Amygdala (tissue), 56 donors: ENCODE measurements at places on chromosomes 13 and 19.

DNA sequence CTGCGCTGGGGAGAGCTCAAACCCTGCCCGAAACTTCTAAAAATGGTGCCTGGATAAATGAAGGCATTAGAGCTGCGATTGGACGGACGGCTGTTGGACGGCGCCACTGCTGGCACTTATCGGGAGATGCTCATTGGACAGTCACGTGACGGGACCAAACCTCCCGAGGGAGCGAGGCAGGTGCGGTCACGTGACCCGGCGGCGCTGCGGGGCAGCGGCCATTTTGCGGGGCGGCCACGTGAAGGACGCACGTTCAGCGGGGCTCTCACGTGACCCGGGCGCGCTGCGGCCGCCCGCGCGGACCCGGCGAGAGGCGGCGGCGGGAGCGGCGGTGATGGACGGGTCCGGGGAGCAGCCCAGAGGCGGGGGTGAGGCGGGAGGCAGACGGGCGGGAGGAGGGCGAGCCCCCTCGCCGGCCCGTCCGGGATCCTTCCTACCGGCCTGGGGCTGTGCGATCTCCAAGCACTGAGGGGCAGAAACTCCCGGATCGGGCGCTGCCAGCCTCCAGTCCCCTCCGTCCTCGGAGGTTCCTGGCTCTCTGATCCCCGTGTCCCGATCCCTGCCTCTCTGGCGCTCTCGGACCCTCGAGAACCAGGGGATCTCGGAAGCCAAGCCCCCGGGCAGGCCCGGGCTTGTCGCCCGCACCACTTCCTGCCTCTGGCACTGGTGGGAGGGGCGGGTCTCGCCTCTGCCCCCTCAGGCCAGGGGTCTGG is at the start of gene BAX:
Gene BAX, plus strand, starts transcription at position 281 of the 713 bp plus-strand sequence. Its CDS starts 54 bp downstream, at position 335.
- peak; percentile 93 for DNase-seq

DNA sequence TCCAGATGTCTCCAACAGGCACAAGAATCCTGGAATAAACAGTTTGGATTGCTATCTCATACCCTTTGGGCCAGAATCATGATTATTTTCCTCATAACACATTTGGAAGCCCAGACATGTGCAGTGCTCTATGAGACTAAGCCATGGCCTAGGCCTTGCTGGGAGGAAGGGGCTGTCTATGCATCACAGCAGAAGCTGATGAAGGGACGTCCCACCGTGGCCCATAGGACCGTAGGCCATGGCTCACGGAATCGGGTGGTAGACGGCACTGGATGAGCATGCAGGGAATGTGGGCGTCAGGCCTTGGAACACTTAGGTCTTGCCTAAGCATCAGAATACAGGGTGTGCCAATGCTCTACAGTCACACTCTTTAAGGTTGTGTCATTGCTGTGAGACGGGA is 283.8 kb upstream of the TSHZ3 start:
- DNase-seq: no peak

DNA sequence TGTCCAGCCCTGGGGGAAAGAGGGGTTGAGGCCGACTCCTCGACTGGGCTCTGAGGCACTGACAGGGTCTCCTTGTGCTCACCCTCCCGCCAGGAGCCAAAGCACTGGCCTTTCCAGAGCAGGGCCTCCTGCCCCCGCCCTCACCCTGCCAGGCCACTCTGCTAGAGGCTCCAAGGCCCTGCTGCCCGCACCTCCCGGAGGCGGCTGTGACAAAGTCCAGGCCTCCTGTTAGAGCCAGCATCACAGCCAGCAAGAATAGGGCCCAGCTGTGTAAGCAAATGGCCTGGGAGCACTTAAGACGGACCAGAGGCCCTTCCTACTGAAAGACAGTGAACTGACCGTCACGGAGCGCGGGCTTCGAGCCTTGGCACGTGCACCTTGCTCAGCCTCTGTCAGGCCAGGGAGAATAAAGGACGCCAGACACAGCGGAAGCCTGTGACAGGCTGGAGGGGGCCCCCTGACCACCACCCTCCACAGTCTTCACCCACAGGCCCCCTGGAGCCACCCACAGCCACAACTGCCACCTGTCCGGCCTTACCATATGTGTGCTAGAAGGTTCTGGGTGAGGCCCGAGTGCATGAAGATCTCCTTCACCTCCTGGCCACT is 50.9 kb downstream of the EPS15L1 start:
- DNase-seq: no peak

- peak; percentile 14 for DNase-seq
Measured at GRCh38 chr19:1025960-1026782, at the start of gene CNN2. Gene CNN2 (plus strand): TSS chr19:1026608. CDS start chr19:1026662, 54 bp downstream.

GRCh38 chr13:47146991-47147811 is 250.3 kb upstream of the HTR2A start:
- DNase-seq: no peak

DNA sequence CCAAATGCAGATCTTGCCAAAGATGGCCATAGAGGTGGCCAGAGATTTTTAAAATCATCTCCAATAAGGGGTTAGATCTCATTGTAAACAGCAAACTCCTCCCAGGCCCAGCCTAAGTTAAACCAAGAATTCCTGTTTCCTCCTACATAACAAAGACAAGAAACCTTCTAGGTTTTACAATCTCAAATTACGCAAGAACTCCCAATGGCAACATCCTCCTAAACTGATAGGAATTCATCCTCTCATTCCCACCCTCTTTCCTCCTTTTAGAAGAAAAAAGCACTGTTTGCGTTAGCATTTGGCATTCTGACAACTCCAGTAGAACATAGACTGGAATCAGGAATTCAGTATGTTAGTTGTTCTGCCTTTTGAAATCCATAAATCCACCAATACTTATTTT is 14.6 kb downstream of the PROSER1 start:
- no peak for DNase-seq

- no peak for DNase-seq
Measured at GRCh38 chr13:110677731-110678545, 28.0 kb downstream of the CARS2 start.

GRCh38 chr13:105598529-105598928 is 936.9 kb downstream of the EFNB2 start:
- DNase-seq: no peak

DNA sequence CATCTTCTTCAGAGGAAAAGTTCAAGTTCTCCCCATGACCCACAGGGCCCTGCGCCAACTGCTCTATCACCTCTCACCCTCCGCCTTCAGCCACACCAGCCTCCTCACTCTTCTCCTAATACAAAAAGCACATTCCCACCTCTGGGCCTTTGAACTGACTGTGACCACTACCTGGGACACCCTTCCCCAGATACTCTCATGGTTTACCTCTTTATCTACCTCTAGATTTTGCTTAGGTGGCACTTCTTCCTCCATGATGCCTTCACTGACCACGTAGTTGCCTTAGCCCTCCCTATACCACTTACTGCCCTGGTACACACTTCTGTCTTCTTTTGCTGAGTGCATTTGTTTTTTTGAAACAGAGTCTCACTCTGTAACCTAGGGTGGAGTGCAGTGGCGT is 3.9 kb upstream of the SYCE2 start:
- DNase-seq: no peak

GRCh38 chr13:41065078-41065477 is 3.8 kb downstream of the WBP4 start:
- no peak for DNase-seq

DNA sequence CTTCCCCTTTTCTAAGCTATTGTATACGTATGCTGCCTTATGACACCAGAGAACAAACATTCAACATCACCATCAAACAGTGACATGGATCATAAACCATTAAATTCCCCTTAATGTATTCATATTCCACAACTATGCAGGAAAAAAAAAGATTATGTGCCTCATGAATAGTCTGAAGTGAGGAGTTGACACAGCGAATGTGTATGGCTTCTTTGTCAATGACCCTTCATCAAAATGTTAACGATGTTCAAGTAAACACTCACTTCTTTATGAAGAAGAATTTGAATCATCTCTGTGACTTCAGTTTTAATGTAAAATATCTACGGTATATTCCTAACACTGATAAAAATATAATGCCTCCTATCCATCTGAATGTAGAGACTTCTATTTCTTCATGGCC is 44.6 kb downstream of the SMAD9 start:
- no peak for DNase-seq

DNA sequence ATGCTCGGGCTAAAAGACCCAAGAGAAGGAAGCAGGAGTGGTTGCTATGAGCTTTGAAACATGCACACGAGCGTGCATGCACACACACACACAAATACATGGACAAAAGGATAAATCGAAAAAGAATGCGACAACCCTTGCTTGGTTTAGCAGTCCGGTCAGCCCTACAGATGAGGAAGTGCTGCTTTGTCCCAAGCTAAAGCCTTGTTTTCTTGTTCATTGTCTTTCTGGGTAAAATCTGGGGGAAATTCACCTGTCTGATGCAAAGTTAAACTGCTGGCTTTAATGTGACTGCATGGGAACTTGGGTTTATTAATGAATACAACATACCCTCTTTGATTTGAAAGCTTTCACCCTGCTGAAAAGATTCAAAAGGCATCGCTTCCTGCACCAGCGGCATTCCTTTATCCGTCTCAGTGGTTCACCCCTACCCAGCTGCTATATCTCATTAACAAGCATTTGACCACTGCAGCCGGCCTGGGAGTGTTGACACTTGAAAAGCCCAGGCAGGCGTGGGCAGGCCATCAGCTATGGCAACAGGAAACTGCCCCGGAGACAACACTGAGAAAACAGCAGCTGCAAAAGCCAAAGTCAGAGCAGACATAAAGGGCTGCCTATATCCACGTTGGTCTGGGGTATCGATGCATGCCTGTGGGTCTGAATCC is 301.7 kb downstream of the NDFIP2 start:
- DNase-seq: no peak

GRCh38 chr13:44648392-44649103 is 72.4 kb upstream of the TSC22D1 start:
- no peak for DNase-seq

DNA sequence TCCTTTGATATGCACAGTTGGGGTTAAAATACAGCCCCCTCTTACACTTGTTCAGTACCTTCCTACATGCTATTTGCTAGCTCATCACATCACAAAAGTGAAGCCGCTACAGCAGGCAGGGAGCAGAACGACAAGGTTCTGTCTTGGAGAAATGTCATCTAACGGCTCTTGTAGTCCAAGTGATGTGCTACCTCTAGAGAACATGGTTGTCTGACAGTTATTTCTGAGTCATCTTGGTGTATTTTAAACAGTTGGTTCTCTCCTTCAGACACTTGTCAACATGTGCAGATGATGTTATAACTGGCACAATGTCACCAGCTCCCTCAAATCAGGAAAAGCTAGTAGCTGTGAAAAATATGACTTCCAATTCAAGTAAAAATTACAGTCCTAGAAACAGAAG is 865.0 kb downstream of the PCDH9 start:
- no peak for DNase-seq

GRCh38 chr13:79475569-79475968 is 5.4 kb upstream of the NDFIP2 start:
- no peak for DNase-seq

GRCh38 chr13:95136638-95137037 is 164.6 kb downstream of the ABCC4 start:
- no peak for DNase-seq

GRCh38 chr13:91647361-91647990 is 249.1 kb downstream of the GPC5 start:
- no peak for DNase-seq

DNA sequence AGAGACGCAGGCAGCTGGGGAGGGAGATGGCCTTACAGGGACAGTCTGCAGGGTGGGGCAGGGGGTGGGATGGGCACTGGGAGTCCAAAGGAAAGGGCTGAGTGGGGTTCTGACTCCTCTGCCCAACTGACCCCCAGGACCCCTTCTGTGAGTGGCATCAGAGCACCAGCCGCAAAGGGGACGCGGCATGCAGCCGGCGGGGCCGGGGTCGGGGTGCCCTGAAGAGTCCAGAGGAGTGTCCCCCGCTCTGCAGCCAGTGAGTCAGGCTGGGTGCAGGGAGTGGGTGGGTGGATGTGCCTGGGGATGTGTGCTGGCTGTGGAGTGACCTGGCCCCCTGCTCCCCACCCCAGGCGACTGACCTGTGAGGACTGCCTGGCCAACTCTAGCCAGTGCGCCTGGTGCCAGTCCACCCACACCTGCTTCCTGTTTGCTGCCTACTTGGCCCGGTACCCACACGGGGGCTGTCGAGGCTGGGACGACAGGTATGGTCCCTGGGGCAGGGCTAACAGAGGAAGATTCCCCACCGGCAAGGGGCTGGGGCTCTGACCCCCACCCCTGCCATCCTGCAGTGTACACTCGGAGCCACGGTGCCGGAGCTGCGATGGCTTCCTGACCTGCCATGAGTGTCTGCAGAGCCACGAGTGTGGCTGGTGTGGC is 25.8 kb downstream of the MEGF8 start:
- DNase-seq: no peak

- DNase-seq: no peak
Measured at GRCh38 chr19:2148482-2149135, 2.8 kb downstream of the AP3D1 start.

DNA sequence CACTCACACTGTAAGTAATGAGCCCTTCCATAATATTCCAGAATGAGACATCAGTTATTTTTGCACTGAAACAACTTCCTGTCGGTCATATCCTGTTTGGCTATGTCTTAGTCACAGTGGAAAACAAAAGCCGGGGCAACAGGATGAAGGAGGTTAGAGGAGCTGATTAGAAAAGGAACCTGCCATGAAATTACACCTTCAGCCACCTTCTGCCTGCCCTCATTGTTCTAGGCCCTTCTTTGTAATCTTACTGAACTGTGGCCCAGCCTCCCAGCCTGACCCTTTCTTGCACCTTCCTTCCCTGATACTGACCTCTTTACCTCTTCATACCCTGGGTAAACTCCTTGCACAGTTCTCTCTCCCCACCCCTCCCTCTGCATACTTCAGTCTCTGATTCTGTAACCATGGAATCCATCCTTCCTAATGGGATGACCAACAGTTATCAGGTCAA is 67.3 kb downstream of the DOCK9 start:
- no peak for DNase-seq

DNA sequence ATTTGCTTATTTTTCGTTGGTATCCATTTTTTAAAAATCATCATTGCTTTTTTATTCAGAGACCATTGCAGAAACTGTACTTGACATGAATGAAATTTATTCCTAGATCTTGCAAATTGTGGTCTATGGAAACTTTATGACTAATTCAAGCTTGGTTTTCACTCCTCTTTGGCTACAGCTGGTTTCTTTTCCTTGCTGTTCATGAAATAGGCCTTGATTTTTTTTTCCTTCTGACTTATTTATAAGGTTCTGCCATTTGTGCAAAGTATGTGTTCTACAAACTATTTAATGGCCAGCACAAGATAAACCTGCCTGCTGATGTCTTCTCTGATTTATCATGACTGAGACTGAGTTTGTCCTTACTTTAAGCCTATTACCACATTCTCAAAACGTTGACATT is 764.0 kb upstream of the SLITRK5 start:
- no peak for DNase-seq

DNA sequence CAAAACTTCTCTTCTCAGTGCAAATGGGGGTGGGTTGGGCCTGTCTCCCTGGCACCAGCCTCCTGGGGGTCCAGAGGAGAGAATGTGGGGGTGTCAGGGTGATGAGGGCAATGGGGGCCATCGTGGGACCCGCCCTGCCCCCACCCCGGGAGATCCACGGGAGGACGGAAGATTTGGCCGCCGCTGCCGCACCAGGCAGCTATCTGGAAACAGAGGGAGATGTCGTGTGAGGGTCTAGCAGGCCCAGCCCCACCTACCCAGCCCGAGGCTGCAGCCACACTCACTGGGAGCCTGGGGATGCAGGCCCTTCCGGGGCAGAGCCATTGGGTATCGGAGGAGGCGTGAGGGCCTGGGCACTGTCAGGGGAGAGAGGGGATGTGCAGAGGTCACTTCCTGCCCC is 1.8 kb upstream of the TMEM86B start:
- no peak for DNase-seq
